Heart left ventricle (tissue), 16 donors: ENCODE measurements at places on chromosomes 3 and 15. TPM values are rescaled to one million over a fixed set of nuclear protein-coding genes. Genes with fewer than 3 reads are reported as not detected.

Gene AADACL2
- total RNA-seq: not detected

GRCh38 chr15:68897016-68897415 is 33.3 kb upstream of the SPESP1 start:
- H3K4me1 ChIP-seq: no peaks in the 10 kb centered on the region
- H3K27me3 ChIP-seq: no peaks in the 10 kb centered on the region
- no peak for DNase-seq
- H3K4me3 ChIP-seq: no peak overlapping the region
- H3K27ac ChIP-seq: no peak overlapping the region

GRCh38 chr3:114527036-114527644 is 233.3 kb downstream of the TIGIT start:
- no peaks in the 10 kb centered on the region for H3K27me3 ChIP-seq
- H3K4me1 ChIP-seq: peaks cover 6% of the 10 kb centered on the region
- no peak overlapping the region for H3K4me3 ChIP-seq
- DNase-seq: no peak

Gene ST8SIA2
- 3.9 TPM for total RNA-seq
